Effector CD4-positive, alpha-beta T cell (primary cell): ENCODE measurements at places on chromosomes 11 and 22.
A peak's percentile ranks its signal among the peaks of the same experiment; 100 is the strongest.

GRCh38 chr11:114260483-114260882 is 35.7 kb upstream of the NNMT start:
- no peak for DNase-seq

DNA sequence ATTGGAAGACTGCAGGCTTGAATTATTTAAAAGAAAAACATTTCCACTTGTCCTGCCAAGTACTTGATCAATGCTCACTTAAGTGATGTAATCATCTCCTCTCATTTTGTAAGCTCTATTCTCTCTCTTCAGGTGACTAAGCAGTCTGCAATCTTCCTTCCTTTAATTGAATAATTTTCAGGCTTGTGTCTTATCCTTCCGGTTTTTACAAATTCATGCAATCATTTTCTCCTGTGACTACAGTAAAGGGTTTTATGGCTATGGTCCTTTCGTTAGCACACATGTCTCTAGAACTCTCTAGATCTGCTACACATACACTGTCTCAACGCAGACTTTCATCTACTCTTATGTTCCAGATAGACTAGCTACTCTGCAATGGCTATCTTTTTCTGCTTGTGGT is 12.6 kb upstream of the UPB1 start:
- no peak for DNase-seq

GRCh38 chr22:50548040-50548920 is 2.6 kb downstream of the KLHDC7B start:
- DNase-seq: peak; percentile 52

DNA sequence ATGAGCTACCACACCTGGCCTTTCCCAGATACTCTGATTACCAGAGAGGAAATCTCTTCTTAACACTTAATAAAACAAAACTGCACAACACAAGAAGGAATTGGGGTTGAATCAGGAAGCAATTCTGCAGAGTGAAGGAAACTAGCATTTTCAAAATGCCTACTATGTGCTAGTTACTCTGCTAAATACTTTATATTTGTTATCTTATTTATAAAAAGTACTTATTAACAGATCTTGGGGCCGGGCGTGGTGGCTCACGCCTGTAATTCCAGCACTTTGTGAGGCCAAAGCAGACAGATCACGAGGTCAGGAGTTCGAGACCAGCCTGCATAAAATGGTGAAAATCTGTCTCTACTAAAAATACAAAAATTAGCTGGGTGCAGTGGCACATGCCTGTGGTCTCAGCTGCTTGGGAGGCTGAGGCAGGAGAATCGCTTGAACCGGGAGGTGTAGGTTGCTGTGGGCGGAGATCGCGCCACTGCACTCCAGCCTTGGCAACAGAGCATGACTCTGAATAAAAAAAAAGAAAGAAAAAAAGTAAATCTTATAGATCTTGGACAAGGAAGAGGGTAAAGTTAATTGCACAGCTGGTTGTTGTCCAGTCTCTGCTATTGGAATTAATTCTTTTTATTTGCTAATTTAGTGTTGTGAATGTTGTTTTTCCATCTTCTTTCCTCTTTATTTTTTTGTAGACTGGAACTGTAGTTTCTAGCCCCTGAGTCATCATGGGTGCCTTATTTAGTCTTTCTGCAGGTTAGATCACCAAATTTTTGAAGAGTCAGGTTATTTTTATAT is 22.1 kb downstream of the TMEM135 start:
- DNase-seq: no peak
